C1 segment of cervical spinal cord (tissue), 14 donors: ENCODE measurements at places on chromosomes 7 and 10.
A peak's percentile ranks its signal among the peaks of the same experiment; 100 is the strongest.

DNA sequence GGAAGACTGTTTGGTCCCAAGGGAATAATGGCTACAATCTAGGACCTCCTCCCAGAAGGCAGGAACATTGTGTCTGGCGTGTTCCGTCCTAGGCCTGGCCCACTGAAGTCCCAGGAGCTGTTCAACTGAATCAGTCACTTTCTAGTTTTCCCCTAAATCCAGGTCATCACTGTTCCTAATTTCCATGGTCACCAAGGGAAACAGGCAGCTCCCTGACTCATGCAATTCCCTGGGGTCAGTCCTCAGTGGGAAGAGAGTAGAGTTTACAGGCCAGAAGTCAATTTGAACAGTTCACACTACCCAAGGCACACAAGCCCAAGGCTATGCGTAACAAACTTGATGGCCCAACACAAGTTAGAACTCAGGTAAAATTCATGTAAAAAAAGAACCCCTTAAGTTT is 44.0 kb downstream of the CREB3L2 start:
- DNase-seq, result no peak

DNA sequence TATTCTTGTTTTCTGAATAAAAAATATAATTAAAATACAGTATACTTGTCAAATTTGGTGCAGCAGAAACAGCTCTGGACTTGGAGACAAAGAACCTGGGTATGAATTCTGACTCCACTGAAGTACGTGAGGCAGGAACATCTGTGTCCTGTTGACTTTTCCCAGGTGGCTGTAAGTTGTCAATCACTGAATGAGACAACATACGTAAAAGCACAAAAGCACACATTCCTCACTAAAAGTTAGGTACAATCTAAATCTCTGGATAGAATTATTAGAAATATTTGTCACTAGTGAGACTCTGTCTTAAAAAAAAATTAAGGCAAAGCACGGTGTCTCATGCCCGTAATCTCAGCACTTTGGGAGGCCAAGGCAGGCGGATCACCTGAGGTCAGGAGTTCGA is 18.1 kb downstream of the CFAP58 start:
- DNase-seq, result no peak

GRCh38 chr7:151368136-151368571 is 26.5 kb downstream of the NUB1 start:
- DNase-seq, result peak; percentile 70

GRCh38 chr7:151435103-151435916 is 4.6 kb downstream of the CRYGN start:
- DNase-seq, result no peak

GRCh38 chr10:1824928-1825327 is 87.6 kb upstream of the ADARB2 start:
- no peak for DNase-seq

- no peak for DNase-seq
Observed at GRCh38 chr7:369476-370258, 79.7 kb downstream of the FOXL3 start.

- DNase-seq, result no peak
Observed at GRCh38 chr7:41536122-41536872, 166.6 kb downstream of the INHBA start.

DNA sequence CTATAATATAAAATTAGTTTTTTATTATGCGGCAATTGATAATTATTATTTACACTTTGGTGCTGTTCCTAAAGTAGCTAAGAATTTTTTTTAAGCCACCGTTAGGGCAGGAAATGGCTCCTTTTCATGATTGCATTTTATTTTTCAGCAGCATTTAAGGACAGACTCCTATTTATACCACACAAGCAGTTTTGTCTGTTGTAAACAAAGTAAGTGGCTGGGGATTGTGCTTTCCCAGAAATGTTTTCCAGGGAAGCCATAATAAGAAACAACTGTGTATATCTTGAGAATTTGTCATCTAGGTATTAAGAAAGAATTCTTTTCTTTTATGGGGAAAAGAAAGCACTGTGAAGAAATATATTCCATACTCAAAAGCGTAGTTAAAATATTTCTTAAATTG is 232.0 kb downstream of the VTI1A start:
- DNase-seq, result no peak

- no peak for DNase-seq
Observed at GRCh38 chr10:103333934-103334520, 16.9 kb downstream of the PCGF6 start.

DNA sequence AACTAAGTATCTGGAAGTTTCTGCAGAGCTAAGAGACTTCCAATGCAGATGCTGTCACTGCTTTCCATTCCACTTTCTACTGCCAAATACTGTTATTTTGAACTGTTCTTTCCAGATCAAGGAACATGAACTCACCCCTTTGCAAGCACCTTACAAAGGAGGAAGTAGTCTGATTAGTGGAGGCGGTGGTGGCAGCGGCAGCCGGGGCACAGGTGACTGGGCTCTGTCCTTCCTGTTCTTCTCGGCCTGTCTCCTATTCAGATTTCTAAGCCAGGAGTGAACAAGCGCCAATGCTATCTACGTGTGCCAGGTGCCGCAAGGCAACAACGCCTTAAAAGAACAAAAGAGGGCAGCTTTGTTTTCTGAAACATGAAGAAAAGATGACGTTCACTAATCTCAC is 44.9 kb downstream of the BEND7 start:
- no peak for DNase-seq

GRCh38 chr7:87147500-87147899 is 4.8 kb upstream of the DMTF1 start:
- DNase-seq, result no peak

- DNase-seq, result no peak
Observed at GRCh38 chr10:125513429-125514182, 169.4 kb downstream of the TEX36 start.
